CD4-positive, alpha-beta T cell treated with Interleukin-17A for 1 hour (primary cell): ENCODE measurements at places on chromosomes 11 and 22.

- DNase-seq = peak; percentile 48
Observed at GRCh38 chr11:75536786-75537641, 11.3 kb upstream of the GDPD5 start.

- no peak for DNase-seq
Observed at GRCh38 chr11:113345978-113346377, 31.6 kb downstream of the TTC12 start.

DNA sequence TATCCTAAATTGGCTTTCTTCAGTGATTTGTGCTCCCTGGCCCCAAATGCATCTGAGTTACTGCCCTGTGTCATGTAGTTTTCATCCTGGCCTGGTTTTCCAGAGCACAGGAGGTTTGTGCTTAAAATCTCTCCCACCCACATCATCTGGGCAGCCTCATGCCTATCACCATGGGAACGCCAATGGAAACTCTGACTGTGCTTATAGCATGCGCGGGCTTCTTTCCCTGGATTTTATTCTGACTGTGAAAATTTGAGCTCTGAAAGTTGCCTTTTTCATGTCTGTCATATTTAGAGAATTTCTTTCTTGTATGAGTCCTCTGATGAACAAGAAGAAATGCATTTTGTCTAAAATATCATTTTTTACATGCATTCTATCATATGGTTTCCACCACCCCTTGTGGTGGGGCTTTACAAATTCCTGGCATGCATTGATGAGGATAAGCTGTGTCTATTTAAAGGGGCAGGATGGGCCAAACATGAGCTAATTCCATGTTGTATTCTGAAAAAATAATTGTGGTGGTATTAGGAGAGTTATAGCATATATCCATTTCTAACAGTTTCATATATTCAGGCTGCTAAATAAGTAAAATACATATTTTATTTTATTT is 55.1 kb downstream of the IRAG1 start:
- DNase-seq = no peak

GRCh38 chr11:8610532-8611116 is 16.6 kb upstream of the STK33 start:
- peak; percentile 30 for DNase-seq

- DNase-seq = no peak
Observed at GRCh38 chr22:36731916-36732315, 28.4 kb upstream of the CACNG2 start.

GRCh38 chr11:87020336-87020735 is 17.4 kb upstream of the TMEM135 start:
- no peak for DNase-seq

DNA sequence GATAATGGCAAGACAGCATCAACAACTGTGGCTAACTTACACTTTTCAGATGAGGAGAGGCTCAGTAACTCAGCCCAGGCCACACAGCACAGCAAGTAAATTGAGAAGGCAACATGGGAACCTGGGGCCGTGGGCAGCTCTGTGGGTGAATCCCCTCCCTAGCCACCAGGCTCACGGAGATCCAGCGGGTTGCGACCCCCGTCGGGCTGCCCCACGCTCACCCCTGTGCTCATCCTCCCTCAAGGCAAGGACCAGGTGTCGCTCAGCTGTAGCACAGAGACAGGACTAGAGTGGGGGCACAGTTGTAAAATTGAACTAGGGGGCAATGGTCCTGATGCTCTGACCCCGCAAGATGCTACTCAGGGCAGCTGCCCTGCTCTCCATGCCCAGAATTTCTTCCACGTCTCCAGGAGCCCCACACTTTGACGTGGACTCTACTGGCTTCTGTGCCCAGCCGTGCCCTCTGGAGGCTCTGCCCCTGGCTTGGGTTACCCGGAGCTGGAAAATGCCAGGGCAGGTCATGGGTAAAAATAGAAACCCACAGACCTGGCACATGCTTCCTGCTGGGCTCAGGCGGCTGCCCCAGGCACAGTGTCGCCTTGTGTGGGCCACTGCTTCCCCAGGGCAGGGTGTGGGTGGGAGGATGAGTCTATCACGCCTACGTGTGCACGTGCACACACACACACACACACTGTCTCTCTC is 9.0 kb downstream of the TUBA8 start:
- DNase-seq = no peak

DNA sequence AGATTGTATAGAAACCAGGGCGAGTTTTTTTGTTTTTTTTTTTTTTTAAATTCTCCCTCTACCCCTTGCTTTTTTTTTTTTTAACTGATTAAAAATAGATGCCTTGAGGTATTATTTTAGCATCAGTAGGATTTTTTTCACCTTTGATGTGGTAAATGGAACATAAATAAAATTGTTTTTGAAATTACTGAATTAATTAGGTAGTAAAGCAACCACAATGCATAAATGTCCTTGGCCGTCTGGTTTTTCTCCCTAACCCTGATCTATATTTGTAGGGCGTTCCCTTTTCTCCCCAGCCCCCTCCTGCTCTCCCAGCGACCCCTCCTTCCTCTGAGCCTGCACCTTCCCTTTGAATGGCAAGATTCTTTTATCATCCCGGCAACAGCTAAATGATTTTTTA is 107.8 kb downstream of the ZBTB16 start:
- no peak for DNase-seq

DNA sequence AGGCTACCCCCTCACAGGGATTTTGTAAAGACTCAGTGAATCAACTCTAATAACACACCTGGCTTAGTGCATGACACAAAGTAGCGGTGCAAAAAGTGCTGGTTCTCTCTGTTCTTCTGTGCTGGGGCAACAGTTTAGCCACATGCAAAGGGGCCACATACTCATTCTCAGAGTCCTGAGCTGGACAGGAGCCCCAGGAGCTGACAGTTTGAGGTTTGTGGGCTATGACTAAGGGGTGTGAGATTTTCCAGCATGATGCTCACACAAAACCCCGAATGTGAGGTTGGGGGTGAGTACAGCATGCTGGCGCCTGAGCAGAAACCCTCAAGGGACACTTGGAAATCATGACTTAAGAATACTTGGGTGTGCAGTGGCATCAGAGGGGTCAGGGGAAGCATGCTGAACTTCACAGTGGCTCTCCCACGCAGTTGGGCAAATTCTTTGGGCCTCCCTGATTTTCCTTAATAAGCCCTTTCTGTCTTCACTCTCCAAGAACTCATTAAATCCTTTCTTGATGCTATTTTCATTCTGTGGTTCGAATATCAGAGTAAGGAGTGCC is 31.0 kb downstream of the TMPRSS5 start:
- no peak for DNase-seq

GRCh38 chr22:23223569-23224317 is 43.4 kb downstream of the BCR start:
- DNase-seq = no peak

DNA sequence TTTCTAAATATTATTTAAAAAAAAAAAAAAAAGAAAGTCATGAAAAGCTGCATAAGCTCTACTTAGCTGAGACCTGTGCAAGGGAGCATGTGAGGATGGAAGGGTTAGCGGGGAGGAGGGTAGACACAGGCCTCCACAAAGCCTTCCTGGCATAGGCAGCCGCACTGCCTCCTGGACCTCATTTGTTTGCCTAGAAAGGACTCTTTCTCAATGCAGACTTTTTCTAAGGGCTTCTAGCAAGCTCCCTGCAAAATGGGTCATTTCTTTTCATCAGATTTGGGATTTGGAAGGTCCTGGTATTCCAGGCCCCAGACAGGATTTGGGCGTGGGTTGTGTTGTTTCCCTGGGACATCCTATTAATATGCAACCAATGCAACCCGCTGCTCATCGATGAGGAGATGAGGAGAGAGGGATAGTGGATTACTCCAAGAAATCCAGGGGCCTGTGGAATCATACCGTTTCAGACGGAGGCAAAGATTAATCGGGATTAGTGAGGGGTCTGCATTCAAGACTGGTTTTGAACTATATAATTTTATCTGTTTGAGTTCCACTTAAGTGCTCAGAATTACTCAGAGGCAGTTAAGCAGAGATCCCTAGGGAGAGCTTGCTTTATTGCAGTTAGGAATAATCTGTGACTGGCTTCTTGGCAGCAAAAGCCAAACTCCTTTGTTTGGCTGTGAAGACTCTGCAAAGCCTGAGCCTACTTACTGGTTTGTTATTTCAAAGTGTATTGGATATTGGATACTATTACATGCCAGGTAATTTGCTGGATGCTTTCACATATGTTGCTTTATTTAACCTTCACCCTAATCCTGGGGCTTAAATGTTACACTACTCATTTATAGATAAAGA is 106.9 kb upstream of the NAV2 start:
- no peak for DNase-seq

GRCh38 chr11:65218446-65218845 is 36.7 kb downstream of the CAPN1 start:
- DNase-seq = no peak

DNA sequence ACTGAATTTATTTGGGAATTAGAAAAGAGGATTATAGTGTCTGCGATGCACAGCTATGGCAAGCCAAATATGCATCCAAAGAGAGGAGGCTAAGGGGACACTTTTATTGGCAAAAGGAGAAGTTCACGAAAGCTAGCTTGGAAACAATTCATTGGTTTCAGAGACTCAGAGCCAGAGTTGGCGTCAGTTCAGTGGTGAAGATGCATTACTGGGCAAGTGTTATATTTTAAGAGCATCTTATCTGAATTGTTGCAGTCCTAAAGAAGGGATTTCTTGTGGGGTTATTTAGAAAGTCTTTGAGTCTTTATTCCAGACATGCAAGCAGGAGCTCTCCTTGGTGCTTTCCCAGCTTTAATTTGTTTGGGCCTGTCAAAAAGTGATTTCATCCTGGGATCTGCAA is 15.0 kb downstream of the CLDN5 start:
- DNase-seq = no peak

- DNase-seq = peak; percentile 88
Observed at GRCh38 chr22:38870312-38870741, 1.7 kb downstream of the CBX6 start.

DNA sequence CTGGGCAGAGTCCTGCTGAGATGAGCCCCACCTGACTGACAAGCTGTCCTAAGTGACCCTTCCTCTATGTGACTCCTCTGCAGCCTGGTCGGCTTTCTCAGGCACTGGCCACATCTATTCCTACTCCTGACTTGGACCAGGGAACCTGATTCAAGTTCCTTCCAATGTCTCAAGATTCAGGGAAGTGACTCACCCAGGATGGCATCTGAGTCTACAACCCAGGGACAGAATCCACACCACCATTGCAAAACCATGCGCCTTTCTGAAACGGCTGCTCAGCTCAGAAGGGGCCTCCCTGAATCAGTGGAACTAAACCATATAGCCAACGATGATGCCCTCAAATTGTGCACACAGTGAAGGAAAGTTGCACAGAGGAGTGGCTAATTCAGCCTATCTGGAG is 63.9 kb upstream of the CSNK2A3 start:
- DNase-seq = no peak

- no peak for DNase-seq
Observed at GRCh38 chr22:42769574-42770447, 49.1 kb upstream of the A4GALT start.

- peak; percentile 42 for DNase-seq
Observed at GRCh38 chr11:123235117-123235655, 40.1 kb upstream of the CLMP start.

DNA sequence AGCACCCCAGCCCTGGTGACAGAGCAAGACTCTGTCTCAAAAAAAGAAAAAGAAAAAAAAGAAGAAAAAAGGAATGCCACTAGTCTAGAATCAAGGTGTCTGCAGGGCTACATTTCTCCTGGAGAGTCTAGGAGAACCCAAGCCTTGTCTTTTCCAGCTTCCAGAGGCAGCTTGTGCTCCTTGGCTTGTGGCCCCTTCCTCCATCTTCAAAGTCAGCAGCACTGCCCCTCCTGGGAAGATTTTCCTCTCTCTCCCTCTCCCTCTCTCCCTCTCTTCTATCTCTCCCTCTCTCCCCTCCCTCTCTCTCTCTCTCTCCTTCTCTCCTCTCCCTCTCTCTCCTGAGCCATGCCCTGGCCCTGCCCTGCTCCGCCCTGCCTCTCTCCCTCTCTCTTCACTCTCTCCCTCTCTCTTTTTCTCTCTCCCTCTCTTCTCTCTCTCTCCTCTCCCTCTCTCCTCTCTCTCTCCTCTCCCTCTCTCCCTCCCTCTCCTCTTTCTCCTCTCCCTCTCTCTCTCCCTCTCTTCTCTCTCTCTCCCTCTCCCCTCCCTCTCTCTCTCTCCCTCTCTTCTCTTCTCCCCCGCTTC is 97.7 kb upstream of the FGF3 start:
- no peak for DNase-seq

- no peak for DNase-seq
Observed at GRCh38 chr22:39177456-39177775, 24.9 kb upstream of the CBX7 start.

GRCh38 chr11:84212468-84213390 is 926.6 kb upstream of the CCDC90B start:
- DNase-seq = no peak

GRCh38 chr11:65370659-65371049 is 11.8 kb downstream of the SLC25A45 start:
- DNase-seq = no peak

DNA sequence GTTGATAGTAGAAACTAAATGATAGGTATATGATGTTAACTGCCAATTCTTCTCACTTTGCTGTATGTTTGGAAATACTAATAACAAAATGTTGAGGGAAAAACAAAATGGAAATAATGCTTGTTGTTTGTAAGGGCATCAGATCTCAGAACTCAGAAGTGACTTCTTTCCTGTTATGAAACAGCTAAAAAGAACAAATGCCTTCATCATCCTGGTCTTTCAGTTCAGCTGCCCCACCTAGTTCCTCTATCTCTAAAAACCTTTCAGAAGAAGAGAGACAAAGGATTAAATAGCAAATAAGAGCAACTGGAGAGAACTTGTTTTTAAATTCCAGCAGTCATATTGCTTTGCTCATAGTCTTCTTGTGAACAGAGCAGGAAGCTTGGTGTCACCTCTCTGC is 345.3 kb upstream of the NCAM1 start:
- no peak for DNase-seq

DNA sequence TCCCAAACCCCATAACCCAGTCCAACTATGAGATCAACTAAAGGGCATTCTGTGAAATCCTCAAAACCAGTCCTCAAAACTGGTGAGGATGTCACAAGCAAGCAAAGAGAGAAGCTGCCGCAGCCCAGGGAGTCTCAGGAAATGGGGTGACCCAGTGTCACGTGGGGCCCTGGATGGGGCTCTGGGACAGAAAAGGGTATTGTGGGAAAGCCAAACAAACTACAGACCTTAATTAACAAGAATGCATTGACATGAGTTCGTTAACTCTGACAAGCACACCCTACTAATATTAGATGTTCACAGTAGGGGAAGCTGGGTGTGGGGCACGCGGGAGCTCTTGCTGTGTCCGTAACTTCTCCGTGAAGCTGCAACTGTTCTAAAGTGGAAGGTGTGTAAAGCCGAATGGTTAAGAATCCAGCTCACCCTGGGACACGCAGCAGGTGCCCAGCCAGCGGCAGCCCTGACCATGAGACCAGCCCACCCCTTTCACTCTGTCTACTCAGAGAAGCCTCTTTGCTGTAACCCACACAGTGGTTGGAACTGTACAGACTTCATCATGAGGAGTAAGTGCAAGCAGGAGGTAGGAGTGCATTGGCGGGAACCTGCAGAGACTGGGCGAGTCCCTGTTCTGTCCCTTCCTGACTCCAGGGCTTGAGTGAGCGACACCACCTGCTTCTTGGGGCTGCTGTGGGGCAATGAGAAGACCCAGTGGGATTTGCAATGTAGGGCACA is 17.9 kb downstream of the LINC01488 start:
- DNase-seq = no peak

GRCh38 chr22:22655452-22656290 is 11.3 kb downstream of the GGTLC2 start:
- no peak for DNase-seq
